ENCODE measurements at places on chromosomes 7 and 10.

- DNase-seq = no peak
Observed at GRCh38 chr10:43322331-43322730, 49.1 kb upstream of the FXYD4 start.

DNA sequence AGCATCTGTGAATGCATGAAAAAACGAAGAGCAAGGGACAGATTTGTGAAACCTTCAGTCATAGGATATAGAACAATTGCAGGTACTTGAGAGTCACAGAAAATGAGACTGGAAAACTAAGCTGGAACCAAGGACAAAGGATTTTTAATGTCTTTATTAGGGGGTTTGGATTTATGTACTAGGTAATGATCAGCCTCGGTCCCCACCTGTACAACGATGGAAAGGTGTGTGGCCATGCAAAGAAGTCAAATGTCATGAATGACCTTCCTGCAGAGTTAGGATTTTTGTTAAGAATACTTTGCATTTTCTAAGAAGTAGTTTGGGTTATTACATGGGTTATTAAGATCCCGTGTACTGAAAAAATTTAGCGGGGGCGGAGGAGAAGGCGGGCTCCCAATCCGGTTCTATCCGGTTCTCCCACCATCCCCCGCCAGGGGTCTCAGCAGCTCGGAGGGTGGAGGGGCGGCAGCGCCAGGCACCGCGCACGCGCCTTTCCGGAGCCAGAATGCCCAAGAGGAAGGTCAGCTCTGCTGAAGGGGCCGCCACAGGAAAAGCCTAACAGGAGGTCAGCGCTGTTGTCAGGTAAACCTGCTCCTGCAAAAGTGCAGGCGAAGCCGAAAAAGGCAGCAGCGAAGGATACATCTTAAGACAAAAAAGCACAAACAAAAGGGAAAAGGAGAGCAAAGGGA is 327.5 kb upstream of the PLXDC2 start:
- peak; percentile 20 for DNase-seq

- DNase-seq = no peak
Observed at GRCh38 chr10:98326621-98327027, 58.6 kb upstream of the LOXL4 start.

DNA sequence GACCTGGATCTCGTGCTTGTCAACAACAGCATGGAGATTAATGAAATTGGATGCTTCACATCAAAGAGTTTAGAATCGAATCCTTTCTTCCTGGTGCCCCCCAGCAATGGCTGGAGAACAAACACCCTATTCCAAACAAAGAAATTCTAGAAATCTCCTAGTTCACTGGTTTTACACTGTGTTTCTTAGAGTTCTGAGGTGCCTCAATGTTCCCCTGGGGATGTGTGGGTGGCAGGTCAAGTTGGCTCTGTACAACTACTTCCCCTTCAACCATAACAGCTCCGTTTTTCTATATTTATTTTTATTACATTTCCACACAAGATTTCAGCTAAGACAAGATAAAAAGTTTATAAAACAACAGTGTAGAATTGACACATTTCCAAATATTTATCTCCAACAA is 22.5 kb downstream of the CH25H start:
- DNase-seq = no peak

DNA sequence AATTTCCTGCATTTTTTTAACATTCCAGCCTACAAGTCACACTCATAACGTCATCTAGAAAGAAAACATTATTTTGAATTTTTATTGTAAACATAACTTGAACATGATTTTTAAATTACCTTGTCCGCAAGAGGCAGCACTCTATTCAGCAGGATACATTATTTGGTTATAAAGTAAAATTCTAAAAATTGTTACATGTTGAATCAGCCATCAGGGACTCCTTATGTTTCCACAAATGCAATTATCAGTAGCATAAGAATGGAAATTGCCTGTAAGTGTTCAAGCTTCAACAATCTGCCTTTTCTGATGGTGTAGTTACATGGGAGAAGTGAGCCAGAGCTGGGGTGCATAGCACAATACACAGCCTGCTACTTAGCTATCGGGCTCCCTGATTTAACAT is 97.5 kb downstream of the ZNF365 start:
- no peak for DNase-seq

Measured in neuronal stem cell (in vitro differentiated cells).